Renal cortical epithelial cell (primary cell): ENCODE measurements at places on chromosomes 1 and 21. TPM values are rescaled to one million over a fixed set of nuclear protein-coding genes. Genes with fewer than 3 reads are reported as not detected.

AMPD1 gene
- not detected in 2 replicates for total RNA-seq

LORICRIN gene
- total RNA-seq = not detected in 2 replicates

PLD5 gene
- 1.7 and 2.1 TPM in 2 replicates for total RNA-seq

UBIAD1 gene
- 8.6 and 10.9 TPM in 2 replicates for total RNA-seq

CRABP2 gene
- 1.4 and 8.3 TPM in 2 replicates for total RNA-seq

KCNA2 gene
- not detected in 2 replicates for total RNA-seq

PADI2 gene
- total RNA-seq = 1.5 and 147 TPM in 2 replicates
